Urothelium cell line (cell line): ENCODE measurements at places on chromosomes 16 and 17.

DNA sequence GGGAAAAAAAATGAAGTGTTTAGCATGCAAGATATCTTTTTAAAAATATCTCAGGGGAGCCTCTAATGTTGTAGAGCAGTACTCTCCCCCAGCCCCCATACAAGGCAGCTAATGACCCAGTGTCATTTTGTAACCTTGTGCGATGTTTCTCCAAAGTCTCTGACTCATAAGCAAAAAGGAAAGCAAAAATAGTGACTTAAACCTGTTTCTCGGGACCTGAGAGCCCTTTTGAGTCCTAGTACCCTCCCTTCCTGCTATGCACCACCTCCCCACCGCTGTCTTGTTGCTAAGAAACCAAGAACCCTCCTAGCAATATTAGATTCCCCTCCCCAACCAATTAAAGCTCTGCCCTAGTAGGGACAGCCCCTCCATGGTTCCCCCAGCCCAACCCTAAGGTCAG, 2.8 kb downstream of the MYCBPAP start:
- no peak for DNase-seq

DNA sequence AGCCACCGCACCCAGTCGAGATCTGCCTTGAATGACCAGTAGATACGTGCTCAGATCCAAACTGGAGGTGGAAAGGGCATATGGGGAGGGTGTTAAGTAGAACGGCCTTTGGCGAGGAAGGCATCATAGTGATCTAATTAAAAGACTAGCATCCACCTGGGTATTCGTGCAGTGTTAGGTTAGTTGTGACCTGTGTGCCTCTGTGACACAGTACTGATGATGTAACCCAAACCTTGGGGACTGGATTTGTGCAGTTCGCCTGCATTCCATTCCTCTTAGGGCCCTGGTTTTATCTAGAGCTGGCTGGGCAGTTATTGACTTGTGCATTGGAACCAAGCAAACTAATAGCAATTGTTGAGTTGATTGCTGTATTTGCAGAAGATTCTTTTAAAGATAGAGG, 47.9 kb downstream of the SNX29 start:
- DNase-seq, result no peak

- no peak for DNase-seq
Observed at GRCh38 chr16:89193576-89194293, 6.6 kb downstream of the SLC22A31 start.

GRCh38 chr17:2749058-2749783, at the start of gene CCDC92B:
Gene CCDC92B (minus strand): TSS chr17:2749652. CDS start chr17:2735145, 14,507 bp downstream.
- DNase-seq, result peak; percentile 30

DNA sequence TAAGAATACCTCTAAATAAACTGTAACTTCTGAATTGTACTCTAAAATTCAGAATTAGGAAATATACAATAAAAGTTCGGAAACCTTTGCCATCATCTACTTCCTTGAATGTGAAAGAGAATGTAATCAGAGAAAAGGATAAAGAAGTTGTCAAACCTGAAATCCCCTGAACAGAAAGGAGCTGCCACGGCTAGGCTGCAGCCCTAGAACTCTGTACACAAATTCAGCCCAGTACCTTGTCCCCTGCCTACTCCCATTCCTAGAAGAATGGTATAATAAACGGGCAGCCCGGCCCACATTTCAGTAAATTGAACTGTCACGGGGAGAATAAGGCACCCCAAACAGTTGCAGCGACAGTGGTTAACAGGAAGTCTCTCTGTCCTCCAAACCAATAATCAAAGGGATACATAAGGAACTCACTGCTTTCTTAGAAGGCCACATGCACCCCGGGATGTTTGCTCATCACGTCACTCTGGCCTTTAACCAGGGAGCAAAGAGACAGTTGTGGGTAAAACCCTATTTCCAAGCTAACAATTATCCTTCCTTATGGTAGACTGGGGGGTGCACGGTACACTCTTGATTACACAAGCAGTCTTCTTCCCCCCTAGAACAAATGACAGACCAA, 24.3 kb upstream of the RFFL start:
- DNase-seq, result no peak

DNA sequence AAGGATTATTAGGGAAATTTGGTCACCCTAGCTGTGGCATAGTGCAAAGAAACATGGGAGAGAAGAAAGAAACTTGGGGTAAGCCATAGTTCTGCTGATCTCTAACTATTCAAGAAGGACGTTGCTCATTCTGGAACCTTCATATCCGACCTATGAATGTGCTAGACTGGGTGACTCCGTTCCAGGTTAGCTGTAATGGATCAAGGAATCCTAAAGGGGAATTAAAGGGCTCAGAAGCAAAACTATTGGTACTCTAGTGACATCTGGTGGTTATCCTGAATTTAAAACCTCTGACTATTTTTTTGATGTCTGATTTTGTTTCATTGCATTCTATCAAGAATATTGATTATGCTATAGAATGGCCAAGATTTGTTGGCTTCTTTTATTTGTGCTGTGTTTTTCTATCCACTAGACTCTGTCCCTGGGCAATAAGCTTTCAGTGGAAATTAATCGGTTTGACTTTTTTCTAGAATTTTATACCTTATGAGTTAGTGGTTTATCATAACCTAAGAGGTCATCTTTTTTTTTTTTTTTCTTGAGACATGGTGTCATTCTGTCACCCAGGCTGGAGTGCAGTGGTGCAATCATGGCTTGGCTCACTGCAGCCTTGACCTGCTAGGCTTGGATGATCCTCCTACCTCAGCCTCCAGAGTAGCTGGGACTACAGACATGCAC, 19.5 kb downstream of the PCTP start:
- peak; percentile 65 for DNase-seq

GRCh38 chr16:85187447-85187846, 75.2 kb upstream of the CIBAR2 start:
- DNase-seq, result no peak

DNA sequence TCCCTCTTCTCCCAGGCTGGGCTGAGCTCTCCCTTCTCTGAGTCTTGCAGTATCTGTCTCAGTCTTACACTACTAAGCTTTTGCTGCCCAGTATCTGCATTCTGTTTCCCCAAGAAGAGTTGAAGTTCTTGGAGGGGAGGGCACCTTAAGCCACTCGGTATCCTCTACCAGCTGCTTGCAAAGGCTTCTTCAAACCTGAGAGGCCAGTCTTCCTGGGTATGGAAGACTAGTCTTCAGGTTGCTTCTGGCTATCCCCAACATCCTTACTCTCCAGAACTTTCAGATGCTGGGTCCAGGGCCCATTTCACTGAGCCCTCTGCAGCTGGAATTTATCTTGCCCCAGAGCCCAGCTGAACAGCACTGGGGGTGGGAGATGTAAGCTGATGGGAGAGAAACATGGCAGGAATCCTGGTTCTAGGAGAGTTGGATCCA, 20.1 kb downstream of the GP2 start:
- DNase-seq, result no peak

GRCh38 chr16:52498328-52499059, 48.4 kb downstream of the TOX3 start:
- no peak for DNase-seq

- no peak for DNase-seq
Observed at GRCh38 chr17:13560935-13561334, 40.8 kb downstream of the HS3ST3A1 start.

DNA sequence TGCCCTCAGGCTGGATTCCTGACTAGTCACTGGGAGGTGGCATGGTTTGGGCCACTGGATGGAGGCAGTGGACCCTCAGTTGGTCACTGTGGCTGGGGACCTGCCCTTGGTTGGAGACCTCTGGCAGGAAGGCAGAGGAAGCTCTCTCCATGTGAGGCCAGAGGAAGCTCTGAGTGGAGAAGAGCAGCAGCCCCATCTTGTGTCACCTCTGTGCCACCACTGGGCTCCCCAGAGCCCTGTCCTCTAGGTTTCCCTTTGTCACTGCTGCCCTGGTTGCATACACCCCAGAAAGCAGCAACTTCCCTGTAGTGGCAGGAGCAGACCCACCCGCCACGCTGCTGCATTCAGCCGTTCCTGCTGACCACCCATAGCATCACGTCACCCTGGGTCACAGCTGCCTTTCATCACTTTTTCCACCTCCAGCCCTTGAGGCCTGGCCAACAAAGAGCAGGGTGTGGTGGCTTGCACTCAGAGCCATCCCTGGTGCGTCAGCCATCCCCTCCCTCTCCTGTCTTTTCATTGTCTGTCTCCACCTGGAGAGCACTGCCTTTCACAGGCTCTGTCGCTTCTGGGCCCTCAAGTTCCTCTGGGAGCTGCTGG, 11.9 kb downstream of the CTRL start:
- DNase-seq, result no peak

DNA sequence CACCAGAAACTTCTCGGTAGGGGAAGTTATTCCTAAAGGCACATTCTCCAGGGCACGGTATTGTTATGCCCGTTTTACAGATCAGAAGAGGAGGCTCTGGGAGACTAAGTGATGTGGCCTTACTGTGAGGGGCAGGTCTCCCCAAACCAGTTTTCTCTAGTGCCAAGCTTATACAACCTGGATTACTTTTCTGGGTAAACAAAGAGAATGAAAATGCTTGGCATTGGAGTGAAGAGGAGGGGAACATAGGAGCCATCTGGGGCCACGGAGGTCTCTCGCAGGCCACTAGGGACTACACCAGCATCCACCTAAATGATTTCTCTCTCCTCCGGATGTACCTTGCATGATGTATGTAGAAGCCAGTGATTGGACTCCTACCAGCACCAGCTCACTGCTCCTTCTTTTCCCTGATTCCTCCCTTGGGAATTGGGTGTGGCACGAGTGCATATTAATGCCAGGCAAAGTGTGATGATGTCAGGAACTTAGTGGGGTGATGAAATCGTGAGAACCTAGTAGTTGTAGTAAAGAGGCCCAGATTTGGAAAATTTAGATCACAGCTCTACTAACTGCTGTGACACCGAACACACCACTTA, 674 bp downstream of the TOM1L1 start:
- no peak for DNase-seq

GRCh38 chr16:52629296-52629695, 82.4 kb upstream of the TOX3 start:
- DNase-seq, result no peak

DNA sequence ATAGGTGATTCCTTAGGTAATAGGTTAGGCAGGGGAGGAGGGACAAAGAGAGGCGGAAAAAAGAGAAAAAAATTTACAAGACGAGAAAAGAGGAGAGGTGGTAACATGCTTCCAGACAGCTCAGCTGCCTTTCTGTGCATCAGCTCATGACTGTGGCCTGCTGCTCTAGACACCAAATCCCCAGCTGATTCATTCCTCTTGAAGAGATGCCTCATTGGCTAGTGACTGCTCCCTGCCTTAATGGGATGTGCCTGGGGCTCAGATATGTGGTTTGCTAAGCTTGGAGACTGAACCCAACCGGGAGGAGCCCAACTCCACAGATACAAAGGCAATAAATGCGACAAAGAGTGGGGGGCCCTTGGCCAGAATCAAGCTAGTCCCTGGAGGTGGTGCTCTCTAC, 105.9 kb upstream of the FAM20A start:
- DNase-seq, result no peak

GRCh38 chr16:1141716-1142115, 11.2 kb upstream of the CACNA1H start:
- no peak for DNase-seq

- no peak for DNase-seq
Observed at GRCh38 chr17:33680472-33680871, 387.4 kb upstream of the ASIC2 start.

- no peak for DNase-seq
Observed at GRCh38 chr16:19162085-19162484, 6.0 kb upstream of the SYT17 start.

DNA sequence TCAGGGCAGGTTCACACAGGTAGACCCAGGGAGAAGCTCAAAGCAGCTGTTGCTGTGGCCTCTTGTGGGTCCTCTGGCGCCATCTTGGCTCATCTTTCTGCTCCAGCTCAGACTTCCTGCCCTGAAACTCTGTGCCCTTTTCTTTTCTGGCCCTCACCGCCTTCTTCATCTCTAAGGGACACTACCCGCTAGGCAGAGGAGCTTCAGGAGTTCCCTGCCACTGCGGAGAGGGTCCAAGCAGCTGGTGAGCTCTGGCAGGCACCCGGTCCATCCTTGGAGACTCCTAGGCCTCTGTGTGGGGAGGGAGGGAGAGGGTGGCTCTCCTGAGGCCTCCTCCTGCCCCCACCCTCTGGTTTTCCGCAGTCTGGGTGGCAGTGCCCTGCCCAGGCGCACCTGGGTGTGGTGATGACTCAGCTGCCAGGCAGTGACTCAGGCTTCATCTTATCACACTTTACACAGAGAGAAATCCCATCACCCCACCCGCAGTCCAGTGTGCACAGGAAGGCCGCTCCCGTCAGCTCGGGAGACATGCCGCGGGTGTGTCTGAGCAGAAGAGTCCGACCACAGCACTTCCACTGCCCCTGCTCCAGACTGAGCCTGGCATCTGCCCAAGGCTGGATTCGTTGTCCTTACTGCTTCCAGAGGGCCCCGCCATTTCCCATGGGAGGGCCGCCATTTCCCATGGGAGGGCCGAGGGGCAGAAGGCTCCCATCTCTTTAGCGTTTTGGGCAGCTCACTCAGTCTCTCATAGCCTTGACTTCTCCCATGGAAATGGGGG, 7.3 kb downstream of the NT5C start:
- DNase-seq, result peak; percentile 99

GRCh38 chr17:47281216-47281615, 27.6 kb downstream of the ITGB3 start:
- DNase-seq, result no peak

DNA sequence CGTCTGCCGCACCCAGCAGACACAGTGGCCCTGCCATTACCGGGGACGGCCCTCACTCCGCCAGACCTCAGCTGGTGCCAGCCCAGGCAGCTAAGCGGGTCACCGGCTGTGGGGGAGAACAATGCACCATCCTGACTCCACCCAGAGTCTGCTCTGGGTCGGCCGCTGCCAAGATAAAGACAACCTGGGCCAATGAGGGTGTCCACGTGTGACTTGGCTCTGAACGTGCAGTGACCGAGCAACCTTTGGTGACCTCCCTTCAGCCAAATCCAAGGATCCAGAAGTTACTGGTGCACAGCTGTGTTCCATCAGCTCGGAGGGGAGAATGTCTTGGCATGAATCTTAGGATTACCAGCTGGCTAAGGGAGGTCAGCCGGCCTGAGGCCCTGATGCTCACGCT, 155.9 kb downstream of the NTN1 start:
- no peak for DNase-seq

DNA sequence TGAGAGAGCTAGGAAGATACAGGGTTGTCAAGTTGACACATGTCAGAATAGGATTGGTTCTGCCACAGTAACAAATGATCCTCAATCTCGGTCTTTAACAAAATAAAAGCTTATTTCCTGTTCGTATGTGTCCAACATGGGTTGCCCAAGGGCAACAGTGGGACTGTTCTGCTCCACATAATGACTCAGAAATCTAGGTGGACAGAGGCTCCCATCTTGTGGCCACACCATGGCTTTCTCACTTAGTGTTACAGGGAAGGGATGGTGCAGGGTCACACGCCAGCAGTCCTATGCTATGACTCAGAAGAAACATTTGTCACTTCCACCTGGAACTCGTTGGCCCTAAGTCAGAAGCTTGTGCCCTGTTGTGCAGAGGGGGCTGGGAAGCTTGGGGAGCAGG, 364.9 kb downstream of the SNX29 start:
- peak; percentile 39 for DNase-seq
